ENCODE measurements at places on chromosomes 6 and 20.

- DNase-seq, result peak; percentile 64
These were observed 96.4 kb downstream of the AIG1 start for GRCh38 chr6:143157131-143157530.

- DNase-seq, result no peak
These were observed 93.7 kb downstream of the ZFAND3 start for GRCh38 chr6:37913210-37913609.

- DNase-seq, result no peak
These were observed 9.3 kb upstream of the EPM2A start for GRCh38 chr6:145744619-145745018.

- no peak for DNase-seq
These were observed 18.9 kb upstream of the AKAP7 start for GRCh38 chr6:131116321-131116720.

DNA sequence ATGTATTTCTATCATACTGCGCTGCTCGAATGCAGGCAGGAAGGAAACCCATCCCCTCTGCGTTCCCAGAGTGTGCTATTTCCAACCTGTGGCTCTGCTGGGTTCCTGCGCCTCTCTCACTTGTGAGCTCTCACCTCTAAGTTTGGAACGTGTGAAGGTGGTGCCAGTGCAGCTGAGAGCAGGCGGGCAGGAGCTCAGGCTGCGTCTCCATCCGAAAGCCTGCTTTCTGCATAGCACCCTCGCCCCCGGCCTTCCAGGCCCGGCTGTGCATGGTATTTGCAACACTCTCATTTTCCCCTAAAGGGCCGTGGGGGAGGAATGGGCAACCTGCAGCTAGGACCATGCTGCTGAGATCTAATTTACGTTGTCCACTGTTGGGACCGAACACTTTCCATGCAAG lies 288.0 kb upstream of the TSHZ2 start:
- no peak for DNase-seq

GRCh38 chr20:51363378-51363777 lies 179.1 kb downstream of the NFATC2 start:
- DNase-seq, result no peak

GRCh38 chr6:34757687-34758274 lies 476 bp downstream of the SNRPC start:
- DNase-seq, result no peak

DNA sequence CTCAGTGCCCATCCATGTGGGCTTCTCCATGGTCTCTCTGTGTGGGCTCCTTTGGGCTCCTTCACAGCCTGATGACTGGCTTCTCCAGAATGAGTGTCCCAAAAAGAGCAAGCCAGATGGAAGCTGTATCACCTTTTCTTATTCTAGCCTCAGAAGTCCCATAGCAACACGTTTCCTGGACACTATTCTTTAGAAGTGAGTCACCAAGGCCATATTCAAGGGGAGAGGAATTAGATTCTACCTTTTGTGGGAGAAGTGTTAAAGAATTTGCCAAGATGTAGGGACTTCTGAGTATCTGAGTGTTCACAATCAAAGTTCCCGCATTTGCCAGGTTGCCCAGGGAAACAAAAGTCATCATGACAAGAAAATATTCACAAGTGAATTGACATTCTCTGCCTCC lies 20.7 kb upstream of the TBC1D22B start:
- DNase-seq, result no peak

- DNase-seq, result no peak
These were observed 201.9 kb upstream of the CST7 start for GRCh38 chr20:24747010-24747712.
